ENCODE measurements at places on chromosomes 13 and 19.

DNA sequence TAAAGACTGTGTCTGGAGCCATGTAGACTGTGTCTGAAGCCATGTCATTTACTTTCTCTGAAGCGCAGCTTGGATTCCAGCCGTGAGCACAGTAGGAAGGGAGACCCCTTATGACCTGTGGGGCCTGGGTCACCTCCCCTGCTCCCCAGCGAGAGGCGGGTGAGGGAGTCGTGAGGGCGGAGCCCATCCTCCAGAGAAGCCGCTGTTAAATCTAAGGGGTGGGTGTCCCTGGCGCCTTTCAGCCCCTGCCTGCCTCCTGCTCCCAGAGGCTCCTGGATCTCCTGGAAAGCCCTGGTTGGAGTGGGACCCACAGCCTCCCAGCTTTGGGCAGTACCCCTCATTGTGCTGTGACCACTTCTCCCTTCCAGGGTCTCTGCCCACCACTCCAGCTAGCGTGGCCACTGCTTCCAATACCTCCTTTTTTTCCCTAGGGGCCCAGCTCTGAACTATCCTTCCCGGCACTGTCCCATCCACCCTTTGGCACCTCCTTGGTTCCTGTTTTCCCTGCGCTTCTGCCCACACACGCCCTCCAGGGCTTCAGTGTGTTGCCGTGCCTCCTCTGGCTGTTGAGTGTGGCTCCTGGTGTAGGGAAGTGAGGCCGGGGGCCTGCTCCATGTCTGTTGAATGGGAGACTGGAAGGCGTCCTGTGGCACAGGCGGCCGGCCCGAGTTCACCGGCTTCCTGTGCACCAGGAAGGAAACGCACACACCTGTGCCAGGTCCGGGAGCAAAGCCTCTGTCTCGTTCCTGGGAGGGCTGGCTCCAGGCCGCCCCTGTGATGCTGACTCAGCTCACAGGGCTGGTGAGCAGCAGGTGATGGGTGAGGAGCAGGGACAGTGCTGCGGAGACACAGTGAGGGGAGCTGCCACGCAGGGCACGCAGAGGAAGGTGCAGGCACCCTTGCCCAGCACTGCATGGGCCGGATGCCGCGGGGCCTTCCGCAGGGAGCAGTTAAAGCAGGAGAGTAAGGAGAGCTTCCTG, 29.4 kb downstream of the ATP4B start:
- DNase-seq: no peak

DNA sequence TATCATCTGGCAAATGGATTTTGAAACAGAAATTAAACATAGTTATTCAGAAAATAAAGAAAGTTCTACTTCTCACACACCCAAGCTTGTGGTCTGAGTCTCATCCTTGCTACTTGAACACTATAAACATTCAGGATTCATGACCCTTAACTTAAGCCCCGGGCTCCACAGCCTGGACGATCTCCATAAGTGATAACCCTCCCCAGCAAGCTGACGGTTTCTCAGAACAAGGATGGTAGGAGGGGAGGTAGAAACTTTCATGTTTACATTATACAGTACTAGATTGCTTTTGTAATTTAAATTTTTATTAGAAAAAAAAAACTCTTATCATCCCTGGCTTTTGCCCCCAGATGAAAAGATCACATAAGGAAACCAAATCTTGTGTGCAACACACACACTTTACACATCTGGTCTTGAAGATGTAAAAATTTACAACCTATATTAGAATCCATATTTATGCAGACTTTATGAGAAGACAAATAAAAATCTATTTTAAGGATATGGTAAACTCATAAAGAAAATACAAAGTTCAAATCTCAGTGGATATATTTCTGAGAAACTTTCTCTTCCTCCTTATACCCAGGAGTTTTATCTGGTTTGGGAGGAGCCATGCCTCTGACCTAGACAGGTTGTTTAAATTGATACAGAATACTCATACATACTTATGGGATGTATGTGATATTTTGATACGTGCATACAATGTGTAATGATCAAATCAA, 20.0 kb upstream of the ATP12A start:
- no peak for DNase-seq

GRCh38 chr13:67792151-67792676, 562.1 kb upstream of the PCDH9 start:
- no peak for DNase-seq

GRCh38 chr13:24709186-24709913, 29.1 kb downstream of the ATP12A start:
- DNase-seq: no peak

DNA sequence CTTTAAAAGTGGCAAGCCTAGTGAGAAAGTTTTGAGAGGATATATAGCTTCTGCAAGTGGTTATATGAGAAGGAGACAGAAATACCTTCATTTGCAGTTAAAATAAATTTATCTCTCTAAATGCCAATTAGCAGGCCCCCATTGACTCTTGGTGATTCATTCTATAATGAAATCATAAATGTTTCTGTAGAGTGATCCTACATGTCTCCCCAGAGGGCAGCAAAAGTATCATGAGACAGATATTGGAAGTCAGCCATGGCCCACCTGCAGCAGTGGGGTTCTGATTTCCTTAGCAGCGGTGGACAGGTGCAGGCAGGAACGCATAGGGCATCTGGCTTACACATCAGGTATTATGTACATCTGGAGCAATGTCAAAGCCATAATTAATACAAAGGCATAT, 385.4 kb upstream of the SLC10A2 start:
- DNase-seq: no peak
